CD4-positive, alpha-beta T cell (primary cell): ENCODE measurements at places on chromosomes 16 and 17.
A peak's percentile ranks its signal among the peaks of the same experiment; 100 is the strongest.

DNA sequence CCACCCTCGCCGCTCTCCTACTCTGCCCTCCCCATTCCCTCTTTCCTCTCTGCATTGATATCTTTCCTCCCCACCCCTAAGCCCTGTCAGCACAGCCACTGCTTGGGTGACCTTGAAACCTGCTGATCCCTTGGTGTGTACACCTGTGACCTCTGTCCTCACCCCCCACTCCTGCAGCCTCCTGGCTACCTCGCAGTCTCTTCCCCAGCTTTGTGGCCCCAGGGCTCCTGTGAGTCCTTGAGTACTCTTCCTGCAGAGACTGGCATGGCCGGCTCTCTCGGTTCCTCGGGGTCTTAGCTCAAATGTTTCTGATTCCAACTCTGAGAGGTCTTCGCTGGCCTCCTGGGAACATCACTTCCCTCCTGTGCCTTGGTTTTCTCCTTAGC, 31.7 kb downstream of the ADCY7 start:
- no peak for DNase-seq

DNA sequence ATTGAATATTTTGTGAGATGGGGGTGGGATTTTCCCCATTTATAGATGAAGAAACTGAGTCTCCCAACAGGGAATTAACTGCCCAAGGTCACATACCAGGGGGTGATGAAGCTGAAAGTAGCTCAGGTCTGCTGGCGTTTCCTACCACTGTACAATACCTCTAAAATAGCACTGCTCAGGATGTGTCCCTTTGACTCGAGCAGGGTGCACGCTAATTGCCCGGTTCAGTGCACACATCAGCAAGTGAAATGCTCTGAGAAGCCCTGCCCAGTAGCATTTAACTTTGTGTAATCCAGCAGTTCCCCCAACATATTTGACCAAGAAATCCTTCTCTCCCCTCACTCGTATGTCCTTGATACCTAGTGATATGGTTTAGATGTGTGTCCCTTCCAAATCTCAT, 50.1 kb upstream of the DDX52 start:
- DNase-seq, result no peak

GRCh38 chr16:65634291-65634690, 512.4 kb upstream of the CDH11 start:
- DNase-seq, result no peak

- DNase-seq, result no peak
These were observed 23.6 kb upstream of the DYNC1LI2 start for GRCh38 chr16:66774981-66775380.

GRCh38 chr17:17699491-17699890, 18.2 kb downstream of the RAI1 start:
- no peak for DNase-seq

GRCh38 chr17:48497103-48497502, 33.7 kb downstream of the HOXB1 start:
- DNase-seq, result no peak

DNA sequence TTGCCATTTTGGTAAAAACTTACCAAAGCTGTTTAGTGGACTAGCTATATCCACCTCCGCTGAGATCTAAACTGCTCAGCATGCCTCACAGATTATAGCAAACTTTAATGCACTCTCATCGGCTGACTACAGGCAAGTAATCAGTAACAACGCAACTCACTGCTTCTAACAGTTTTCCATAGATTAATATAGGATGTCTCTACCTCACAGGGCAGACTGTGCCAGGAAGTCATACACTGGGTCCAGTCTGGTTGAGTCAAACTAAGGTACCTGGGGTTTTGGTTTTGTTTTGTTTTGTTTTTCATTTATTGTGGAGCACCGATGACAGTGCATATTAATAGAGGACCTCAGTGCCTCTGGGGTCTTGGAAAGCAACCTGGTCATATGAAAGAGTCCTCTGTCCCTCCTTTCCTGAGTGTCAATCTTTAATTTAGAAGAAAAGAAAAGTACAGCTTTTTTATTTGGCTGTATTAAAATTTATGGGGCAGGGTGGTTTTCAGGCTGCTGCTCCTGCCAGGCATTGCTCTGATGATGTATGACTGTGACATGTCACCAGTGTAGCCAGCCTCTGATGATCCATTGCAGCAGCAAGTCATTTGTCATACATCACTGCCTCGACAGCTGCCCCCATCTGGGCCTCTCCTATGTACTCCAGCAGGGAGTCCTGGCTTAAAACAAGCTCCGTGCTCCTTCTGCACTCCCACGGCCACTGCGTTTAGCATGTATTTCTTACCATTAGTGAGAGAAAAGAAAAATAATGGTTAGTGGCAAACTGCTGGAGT, 854.1 kb downstream of the KCNJ2 start:
- no peak for DNase-seq

DNA sequence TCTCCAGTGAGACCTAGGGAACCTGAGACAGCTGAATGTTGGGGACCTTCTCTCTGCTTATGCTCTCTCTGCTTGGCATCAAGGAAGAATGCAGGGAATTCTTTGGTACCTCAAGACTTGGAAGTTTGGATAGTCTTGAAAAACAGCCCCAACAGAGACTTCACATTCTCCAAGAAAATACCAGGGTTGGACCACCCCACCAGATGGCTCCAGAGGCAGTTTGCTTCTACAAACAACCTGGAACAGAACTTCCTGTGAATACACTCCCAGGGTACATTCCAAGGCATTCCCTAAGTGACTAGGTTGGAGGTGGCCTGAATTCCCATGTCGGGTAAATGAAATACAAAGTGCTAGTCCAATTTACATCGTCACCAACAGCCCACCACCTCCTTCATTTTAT, 314.4 kb downstream of the PMP22 start:
- no peak for DNase-seq

DNA sequence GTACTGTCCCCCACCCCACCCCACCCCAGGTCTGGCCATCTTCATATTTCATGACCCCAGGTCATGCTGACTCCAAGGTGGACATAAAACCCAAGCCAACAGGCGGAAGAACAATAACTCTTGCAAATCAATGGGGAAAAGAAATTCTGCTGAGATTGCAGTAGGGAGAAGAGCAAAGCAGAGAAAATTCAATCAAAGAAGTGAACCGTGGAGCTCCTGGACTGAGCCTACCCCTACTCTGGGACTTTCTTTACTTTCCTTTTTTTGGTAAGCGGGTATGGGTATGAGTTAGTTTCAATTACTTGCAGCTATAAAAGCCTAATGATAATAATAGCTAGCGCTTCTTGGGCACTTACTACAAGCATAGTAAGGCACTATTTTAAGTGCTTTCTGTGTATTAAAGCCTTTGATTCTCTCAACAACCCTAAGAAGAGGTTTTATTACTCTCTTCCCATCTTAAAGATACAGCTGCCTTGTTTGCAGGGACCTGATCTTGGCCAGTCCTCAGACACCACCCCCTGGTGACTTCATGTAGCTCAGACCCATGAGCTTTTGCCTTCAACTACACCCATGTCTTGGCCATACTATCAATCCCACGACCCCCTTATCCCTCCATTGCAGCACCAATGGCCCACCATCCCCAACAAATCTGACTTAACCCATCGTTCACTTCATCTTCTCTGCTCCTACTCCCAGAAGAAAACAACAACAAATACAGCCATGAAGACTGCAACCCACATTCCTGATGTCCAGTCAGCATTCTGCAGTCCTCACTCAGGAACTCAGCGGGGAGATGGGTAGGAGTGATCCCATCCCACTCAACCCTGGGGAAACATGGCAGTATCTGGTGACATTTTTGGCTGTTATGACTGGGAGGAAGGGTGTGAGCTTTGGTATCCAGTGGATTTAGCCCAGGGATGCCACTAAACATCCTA, 4.4 kb downstream of the GGA2 start:
- DNase-seq, result no peak

DNA sequence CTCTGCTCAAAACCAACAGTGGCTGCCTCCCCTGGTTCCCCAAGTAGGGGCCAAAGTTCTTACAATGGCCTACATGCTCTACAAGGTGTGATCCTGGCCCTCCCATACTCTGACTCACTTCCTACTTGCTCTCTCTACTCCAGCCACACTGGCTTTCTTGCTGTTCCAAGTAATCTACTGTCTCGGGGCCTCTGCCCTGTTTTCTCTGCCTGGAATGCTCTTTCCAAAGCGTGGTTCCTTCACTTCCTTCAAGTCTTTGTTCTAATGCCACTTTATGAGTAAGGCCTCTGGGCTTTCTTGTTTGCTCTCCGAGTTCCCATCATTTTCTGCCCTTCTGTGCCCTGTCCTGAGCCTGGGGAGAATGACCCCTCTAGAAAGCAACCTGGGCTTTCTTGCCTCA, 4.1 kb upstream of the CDH3 start:
- no peak for DNase-seq

DNA sequence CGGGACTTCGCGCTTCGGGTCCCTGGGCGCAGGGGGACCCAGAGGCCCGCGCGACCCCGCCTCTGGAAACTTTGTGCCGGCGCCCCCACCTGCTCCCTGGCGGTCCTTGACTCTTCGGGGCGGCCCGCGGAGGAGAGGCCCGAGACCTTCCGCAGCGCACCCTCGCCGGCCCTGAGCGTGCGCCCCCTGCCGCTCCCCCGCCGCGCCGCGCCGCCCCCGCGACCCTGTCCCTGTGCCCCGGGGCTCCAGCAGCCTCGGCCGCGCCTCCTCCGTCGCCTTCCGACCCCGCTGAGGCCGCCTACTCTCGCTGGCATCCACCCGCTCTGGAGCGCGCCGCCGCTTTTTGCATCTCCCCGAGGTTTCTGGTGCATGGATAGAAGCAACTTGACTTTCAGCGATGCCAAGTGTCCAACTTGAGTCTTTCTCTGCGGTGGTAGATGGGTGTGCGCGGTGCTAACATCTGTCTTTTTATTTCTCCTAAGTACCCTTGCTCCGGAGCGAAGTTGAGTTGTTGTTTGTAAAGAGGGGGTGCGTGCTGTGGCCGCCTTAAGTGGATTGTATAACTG, 414 bp downstream of the DUSP14 start:
- peak; percentile 76 for DNase-seq

DNA sequence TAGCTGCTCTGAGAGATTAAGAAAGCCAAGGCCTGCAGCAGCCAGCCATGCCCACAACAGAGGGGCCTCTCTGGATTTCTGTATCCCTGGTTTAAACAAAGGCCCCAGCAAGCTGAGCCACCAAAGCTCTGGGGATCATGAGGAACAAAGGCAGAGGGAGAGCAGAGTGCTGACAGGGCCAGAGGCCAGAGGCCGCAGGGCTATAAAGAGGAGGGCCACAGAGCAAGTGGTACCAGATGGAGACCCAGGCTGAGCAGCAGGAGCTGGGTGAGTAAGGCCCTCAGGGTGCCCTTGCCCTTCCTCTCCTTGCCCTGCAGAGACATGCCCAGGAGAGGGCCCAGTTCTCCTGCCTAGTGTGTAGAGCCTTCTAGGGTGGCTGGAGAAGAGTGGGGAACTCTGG, at the start of gene CRYBA1:
CRYBA1 (plus strand) TSS at position 232 of the 400 bp plus-strand sequence; CDS start at position 237, 5 bp downstream.
- no peak for DNase-seq

- no peak for DNase-seq
These were observed 1.2 kb downstream of the CACNA1G start for GRCh38 chr17:50561746-50562141.

- no peak for DNase-seq
These were observed 1.5 kb upstream of the TBCD start for GRCh38 chr17:82750241-82750908.

GRCh38 chr16:7137560-7138330, 194.9 kb upstream of the RBFOX1 start:
- no peak for DNase-seq

DNA sequence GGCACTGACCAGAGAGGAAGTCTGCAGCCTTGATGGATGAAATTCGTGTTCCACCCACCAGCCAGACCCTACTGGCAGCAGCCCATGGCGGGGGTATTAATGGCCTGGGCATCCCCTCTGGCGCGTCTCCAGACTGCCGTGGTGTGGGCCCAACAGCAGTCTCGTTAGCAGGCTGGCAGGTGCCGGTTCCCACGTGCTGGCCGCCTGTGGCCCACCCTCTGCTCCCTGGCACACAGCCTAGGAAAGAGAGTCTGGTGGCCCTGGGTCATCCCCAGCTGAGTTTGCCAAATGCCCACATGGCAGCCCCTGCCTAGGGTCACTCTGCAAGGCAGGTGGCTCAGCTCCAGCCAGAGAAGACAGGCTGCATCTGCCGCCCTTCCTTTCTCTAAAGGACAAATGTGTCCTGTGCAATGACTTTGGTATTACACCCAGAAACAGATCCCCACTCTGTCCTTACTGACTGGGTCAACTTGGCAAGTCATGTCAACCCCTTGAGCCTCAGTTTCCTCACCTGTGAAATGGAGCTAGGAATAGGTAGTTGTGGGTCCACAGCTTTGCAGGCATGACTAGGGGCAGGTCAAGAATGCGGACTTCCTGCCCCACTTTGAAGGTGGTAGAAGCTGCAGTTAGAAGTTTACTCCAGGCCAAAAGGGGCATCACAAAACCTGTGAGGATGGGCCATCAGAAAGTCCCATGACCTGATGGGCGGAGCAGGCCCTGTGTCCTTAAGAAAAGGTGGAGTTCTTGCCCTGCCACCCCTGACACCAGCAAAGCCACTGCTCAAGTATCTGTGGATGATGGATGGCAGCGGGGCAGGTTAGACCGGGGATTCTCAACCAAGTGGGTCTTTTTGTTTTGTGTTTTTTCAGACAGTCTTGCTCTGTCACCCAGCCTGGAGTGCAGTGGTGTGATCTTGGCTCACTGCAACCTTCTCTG, 76.6 kb downstream of the ABCC6 start:
- no peak for DNase-seq

DNA sequence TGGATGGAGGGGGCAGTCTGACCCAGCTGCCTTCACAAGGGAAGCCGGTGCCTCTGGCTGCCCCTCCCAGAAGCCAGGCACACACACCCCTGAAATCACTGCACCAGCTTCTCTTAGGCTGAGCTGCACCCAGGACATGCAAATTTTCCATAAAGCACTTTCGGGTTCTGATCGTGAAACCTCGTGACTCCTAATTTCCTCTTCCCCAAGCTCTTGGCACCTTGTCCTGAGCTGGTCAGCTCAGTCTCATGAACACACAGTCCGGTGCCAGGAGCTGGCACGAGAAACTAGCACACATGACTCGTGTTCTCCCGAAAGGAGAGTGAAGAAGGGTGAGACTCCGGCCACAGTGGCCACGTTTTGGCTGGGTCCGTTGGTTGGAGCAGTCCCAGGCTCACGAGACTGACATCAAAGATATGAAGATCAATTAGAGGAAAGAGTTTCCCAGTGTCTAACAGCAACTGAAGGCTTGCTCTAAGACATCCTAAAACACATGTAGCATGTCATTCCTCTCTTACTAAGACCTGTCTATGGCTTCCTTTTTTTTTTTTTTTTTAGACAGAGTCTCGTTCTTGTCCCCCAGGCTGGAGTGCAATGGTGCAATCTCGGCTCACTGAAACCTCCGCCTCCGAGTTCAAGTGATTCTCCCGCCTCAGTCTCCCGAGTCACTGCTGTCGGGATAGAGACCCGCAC, 9.2 kb upstream of the ABR start:
- DNase-seq, result no peak

DNA sequence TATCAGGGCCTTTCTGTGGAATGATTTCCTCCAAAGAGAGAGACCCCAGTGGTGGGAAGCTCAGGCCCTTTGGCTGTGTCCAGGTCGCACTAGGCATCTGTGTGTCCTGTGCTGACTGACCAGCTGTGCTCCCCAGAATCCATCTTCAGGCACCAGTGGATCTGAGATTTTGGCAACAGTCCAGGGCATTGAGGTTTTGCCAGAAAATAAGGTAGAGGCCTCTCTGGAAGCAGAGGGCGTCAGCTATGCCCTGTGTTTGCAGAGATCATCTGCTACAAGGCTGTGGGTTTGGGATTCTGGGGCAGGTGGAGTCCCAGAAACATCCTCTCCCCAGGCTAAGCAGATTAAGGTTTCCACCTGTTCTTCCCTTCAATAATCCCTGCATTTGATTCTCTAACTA, 57.5 kb upstream of the TOB1 start:
- DNase-seq, result no peak
